CD4-positive, alpha-beta T cell treated with Interleukin-4 for 4 hours (primary cell): ENCODE measurements at places on chromosomes 12 and 14.

GRCh38 chr12:57735952-57736740, 2.4 kb downstream of the AGAP2 start:
- DNase-seq = no peak

DNA sequence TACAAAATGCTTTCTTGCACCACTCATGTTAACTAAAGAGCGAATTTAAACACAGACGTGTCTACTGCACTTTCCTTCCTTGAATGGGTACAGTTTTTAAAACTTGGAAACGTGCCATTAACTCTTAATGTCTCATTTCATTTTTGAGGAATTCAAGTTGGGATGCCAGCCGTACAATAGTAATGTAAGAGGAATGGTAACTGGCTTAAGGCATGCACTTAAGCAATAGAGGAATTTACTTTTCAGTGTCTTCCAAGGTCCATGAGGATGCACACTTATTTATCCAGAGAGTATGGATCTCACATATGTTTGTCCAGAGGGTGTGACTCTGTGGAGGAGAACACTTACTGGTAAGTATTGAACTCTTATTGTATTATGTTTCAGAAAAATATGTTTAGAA, 52.9 kb downstream of the PPP4R4 start:
- DNase-seq = no peak

- DNase-seq = no peak
Measured at GRCh38 chr14:30528119-30528518, 30.8 kb upstream of the G2E3 start.

DNA sequence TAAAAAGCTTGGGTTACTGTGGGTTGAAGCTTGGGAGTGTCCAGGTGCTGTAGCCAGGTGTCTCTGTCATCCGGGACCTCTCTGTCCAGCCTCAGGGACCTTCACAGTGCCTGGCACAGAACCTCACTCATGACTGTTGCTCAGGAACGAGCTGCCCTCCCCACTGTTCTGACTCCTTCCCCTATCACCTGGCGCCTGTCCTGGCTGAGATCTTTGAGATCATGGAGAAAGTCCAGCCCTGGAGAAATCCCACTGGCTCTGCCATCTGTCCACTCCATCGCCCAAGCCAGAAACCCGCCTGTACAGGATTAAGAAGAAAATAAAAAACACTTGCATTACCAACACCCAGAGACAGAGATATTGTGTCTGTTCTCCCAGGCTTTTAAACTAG, 53.5 kb downstream of the DGLUCY start:
- DNase-seq = no peak

DNA sequence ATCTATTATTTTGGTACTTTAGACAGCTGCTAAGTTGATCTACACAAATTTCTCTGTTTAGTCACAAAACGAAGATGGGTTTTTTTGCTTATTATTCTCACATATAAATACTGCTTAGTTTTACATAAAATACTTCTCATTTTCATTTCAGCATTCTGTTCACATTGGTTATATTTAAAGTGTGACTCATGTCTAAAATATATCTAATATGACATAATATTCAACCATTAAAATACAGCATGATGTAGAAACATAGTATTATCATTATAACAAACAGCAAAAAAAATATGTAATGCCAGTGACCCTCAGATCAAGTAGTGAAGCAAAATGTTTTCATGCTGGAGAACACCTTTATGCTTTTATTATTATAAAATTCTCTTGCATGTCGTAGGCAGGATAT, 63.7 kb downstream of the SH2B3 start:
- no peak for DNase-seq

- DNase-seq = no peak
Measured at GRCh38 chr14:82432301-82433105, 898.9 kb upstream of the SEL1L start.

DNA sequence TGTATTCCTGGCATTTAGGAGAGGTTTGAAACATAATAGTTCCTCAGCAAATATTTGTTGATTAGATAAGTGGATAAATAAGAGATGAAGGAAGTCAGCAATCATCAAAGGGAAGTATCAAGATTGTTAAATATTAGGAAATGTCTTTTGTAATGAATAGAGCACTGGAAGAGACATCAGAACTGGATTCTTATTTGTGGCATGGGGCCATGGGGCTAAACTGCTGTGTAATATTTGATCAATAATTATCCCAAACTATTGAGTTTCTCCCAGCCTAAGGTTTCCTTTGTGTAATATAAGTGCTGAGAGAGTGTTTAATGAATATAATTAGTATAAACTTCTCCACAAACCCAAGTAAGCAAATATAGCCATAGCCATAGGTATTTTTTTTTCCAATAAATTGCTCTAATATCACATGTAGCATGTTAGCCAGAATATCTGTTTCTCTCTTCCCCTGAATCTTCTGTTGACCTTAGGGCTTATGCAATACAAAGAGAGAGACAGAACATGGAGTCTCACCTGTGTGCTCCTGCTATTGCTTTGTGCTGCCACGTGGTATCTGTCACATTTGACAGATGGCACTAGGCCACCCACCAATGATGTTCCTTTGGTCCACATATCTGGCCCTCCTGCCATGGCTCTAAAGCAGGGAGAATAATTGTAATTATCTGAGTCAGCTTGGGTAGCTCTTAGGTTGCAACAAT, 658.7 kb downstream of the SOX5 start:
- DNase-seq = no peak

DNA sequence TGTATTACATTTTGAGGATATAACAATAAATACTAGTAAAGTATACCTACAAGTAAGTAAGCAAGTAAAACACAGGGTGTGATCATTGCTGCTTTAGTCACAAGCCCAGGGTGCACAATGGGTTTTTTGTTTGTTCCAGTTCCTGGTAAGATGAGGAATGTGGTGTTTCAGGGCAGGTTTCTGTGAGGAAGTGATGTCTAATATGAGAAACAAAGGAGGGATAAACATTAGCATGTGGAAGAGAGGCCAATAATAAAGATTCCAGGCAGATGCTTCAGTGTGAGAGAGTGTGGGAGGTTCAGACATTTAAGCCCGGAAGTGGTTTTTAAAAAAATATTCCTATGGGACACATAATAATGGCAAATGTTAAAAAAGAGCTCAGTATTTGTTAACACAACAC, 808.1 kb upstream of the USP15 start:
- no peak for DNase-seq

DNA sequence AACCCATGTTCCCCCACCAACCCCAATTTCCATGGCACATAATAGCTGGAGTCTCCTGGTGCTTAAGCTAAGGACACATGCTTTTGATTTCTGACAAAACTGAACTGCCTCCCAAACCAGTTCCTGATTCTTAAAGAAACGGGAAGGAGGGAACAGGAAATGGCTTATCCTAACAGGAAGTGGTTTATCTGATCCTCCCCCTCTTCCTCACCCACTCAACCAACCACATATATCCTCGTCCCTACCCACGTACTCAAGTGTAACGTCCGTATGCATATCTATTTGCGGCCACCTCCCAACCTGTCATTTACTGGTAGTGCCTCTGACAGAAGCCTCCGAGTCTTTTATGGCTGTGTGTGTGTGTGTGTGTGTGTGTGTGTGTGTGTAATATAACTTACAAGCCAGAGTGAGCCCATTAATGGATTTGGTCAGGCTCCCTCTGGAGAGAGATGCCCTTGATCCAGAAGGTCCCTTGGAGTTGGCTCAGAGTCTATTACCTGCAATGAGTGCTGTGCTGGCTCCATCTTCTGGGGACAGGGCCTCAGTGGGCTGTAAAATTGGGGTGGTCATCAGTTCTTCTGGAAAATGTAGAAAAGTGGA, 7.7 kb downstream of the DAZAP2 start:
- DNase-seq = peak; percentile 49

DNA sequence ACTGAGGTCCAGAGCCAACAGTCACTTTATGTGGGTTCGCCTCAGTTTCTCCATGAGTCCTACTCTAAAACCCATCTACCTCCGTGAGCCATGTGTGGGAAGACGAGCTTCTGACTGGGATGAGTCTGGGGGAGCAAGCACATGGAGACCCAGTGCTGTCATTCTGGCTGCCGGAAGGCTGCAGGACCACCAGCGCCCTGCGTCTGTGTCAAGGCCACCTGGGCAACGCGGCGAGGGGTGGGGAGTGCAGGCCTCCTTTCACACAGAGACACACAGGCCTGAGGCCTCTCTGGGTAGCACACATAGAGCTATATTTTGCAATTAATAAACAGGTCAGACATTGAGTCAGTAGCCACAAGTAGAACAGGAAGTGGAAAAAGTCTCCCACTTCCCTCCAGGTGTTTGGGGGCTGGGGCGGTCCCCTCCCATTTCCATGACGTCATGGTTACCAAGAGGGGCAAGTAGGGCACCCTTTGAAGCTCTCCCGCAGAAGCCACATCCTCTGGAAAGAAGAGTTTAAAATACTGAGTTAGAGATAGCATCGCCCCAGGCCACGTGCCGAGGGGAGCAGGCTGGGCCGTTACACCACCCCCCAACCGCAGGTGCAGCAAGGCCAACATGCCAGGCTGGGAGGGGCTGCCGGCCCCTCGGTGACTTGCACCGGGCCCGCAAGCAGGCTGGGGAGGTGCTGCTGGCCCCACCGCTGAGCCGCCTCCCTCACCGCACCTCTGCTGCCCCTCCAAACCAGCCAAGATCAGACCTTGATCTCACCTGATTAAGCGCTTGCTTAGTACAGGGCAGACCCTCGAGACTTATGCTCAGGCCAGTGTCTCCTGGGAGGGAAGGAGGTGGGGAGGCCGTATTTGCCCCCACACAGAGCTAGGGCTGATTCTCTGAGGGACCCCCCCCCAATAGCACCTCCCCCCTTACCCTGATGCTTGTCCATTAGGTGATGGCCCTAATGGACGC, 32.7 kb downstream of the DAD1 start:
- DNase-seq = peak; percentile 100

- DNase-seq = no peak
Measured at GRCh38 chr12:58819345-58819744, 101.0 kb downstream of the LRIG3 start.

DNA sequence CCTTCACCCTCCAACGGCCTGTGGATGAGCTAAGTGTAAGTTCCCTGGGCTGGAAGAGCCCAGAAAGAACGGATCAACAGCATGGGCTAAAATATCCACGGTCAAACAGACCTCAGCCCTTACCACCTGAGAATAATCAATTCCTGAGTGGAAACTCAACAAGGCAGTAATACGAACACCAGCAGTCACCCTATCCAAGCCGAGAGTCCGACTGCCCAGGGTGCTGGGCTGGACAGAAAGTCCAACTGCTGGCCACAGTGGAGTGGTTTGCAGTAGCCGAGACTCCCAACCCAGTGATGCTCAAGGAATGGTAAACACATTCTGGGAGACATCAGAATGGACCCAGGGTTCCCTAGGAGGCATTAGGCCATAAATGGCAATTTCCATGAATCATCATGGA, 36.8 kb downstream of the ANO2 start:
- DNase-seq = no peak

DNA sequence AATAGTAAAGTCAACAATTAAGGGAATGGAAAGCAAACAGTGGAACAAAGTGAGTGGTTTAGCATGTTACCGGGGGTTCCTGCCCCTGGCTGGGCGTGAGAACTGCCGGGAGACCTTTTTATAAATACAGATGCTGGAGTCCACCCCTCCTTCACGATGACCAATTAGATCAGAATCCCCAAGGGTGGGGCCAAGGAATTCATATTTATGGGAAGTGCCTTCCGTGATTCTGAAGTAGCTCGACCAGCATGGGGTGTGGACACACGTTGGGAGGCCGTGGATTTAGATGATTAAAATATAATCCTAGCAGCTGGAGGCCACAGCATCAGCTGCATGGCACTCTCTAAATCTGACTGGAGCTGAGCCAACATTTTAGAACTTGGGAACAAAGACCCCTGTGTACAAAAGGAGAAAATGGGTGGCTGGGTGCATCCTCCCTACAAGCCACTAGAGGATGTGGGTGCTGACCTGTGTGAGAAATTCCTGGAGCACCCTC, 87.9 kb downstream of the SRRM4 start:
- no peak for DNase-seq

DNA sequence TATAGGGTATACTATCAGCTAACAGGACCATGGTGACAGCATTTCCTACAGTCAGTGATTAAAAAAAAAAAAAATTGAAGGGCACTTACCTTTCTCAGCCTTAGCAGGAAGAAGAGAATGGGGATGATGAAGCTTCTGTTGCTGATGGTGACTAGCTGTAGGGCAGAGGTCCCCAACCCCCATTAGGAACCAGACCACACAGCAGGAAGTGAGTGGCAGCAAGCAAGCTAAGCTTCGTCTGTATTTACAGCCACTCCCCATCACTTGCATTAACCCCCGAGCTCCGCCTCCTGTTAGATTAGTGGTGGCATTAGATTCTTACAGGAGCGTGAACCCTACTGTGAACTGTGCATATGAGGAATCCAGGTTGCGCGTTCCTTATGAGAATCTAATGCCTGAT, 91.3 kb upstream of the USP44 start:
- no peak for DNase-seq

DNA sequence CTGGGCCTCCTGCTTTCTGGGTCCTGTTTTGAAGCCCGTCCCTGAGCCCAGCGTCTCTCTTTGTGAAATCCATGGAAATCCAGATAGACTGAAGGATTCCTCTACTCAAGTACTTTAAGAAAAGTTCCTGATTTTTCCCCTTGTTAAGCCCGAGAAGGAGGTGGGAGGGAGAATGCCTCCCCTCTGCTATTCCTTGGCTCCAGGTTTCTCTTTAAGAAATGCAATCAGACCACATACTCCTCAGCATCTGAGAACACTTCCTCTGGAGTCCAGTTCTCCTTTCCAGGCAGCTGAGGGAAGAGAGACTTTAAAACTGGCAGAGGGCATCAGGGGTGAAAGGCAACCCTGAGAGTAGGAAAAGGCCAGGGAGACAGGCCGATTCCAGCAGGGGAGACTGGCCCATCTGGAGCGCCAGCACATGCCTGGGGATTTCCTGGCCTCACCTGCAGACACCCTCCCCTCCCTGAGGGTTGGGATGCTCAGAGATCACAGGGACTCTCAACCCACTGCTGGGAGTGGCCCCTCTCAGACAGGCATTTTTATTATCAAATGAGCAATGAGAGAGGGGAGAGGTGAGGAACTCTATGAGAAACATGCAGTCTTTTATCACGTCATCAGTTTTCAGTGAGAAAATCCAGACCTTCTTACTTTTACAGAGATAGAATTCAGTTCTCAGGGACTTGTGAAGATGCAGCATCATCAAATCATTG, 2.0 kb upstream of the EMP1 start:
- DNase-seq = no peak

GRCh38 chr12:90682398-90682797, 272.6 kb downstream of the CCER1 start:
- DNase-seq = no peak

DNA sequence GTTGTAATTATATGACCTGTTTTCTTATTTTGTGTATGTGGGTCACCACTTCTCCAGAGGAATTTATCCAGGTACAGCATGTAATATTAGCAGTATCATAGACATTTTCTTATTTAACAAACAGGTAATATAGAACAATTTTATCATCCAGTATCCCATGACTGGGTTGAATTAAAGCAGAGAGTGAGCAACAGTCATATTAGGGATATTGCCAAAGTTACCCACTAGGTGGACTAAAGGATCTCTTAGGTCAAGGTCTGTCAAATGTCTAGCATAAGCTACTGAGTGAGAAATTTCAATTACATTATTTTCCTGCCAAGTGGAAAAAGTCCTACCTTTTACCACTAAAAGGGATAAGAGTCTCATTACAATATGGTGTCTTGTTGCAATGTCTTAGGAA, 62.1 kb upstream of the TRIM9 start:
- DNase-seq = no peak
